ENCODE measurements at places on chromosomes 11 and 22. TPM values are rescaled to one million over a fixed set of nuclear protein-coding genes. Genes with fewer than 3 reads are reported as not detected.

- DNase-seq = peak; percentile 70
These were observed 12.8 kb downstream of the PMM1 start for GRCh38 chr22:41576877-41577276.

- DNase-seq = no peak
These were observed 40.2 kb upstream of the CCDC188 start for GRCh38 chr22:20191000-20191515.

TEX54 gene
- not detected for total RNA-seq

ART1 gene
- total RNA-seq = not detected

DNA sequence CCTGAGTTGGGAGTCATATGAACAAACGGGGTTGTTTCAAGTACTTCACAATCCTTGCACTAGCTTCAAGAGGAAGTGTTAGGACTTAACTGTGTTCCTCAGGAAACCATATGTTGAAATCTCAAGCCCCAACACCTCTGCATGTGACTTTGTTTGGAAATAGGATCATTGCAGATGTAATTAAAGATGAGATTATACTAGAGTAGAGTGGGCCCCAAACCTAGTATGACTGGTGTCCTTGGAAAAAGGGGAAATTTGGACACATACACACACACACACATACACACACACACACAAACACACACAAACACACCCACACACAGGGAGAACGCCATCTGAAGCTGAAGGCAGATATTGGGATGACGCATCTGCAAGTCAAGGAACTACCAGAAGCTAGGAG, 6.4 kb upstream of the CEP295 start:
- no peak for DNase-seq
